ENCODE measurements at places on chromosomes 3 and 15. TPM values are rescaled to one million over a fixed set of nuclear protein-coding genes. Genes with fewer than 3 reads are reported as not detected.
A peak's percentile ranks its signal among the peaks of the same experiment; 100 is the strongest.

ALDH1A2 gene
- total RNA-seq: 8.2 TPM

KIF7 gene
- 10.3 TPM for total RNA-seq

FMN1 gene
- total RNA-seq: 32.5 TPM

CLDN16 gene
- total RNA-seq: not detected

GCNT3 gene
- 1.5 TPM for total RNA-seq

KCNMB3 gene
- 4.7 TPM for total RNA-seq

TRH gene
- not detected for total RNA-seq

SEC11A gene
- 91.2 TPM for total RNA-seq

TRAT1 gene
- total RNA-seq: not detected

DUOXA2 gene
- not detected for total RNA-seq

DNA sequence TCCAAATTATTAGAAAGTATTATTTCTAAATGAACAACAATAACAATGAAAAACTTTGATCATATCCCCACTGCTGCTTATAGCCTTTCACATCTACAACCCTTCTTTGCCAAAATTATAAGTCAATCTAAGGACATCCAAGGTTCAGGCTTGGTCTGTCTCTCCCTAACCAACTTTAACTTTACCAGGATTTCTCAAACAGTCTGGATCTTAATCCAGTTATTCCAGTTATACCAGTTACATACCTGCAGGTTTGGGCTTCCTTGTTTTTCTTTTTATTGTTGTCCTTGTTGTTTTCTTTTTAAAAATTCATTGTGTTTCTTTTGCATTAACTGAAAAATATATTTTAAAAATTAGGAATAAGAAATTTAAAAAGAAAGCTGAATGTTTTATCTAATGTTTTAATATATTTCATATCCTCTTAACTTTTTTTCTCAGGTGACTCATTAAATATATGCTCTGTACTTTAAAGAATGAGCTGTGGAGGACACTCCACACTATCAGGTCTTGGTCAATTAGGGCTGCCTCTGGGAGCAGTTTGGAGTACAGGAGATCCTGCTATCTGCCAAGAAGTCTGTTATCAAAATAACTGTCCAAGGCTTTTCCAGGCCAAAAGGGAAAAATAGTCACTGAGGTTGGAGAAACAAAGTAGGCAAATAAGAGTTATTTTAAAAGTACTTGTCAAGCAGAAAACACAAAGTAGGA, 421.4 kb downstream of the EPHA6 start:
- no peak for DNase-seq

- DNase-seq: no peak
Measured at GRCh38 chr3:5022966-5023776, 43.9 kb downstream of the BHLHE40 start.

- no peak for DNase-seq
Measured at GRCh38 chr3:66186545-66186944, 34.3 kb upstream of the SLC25A26 start.

DNA sequence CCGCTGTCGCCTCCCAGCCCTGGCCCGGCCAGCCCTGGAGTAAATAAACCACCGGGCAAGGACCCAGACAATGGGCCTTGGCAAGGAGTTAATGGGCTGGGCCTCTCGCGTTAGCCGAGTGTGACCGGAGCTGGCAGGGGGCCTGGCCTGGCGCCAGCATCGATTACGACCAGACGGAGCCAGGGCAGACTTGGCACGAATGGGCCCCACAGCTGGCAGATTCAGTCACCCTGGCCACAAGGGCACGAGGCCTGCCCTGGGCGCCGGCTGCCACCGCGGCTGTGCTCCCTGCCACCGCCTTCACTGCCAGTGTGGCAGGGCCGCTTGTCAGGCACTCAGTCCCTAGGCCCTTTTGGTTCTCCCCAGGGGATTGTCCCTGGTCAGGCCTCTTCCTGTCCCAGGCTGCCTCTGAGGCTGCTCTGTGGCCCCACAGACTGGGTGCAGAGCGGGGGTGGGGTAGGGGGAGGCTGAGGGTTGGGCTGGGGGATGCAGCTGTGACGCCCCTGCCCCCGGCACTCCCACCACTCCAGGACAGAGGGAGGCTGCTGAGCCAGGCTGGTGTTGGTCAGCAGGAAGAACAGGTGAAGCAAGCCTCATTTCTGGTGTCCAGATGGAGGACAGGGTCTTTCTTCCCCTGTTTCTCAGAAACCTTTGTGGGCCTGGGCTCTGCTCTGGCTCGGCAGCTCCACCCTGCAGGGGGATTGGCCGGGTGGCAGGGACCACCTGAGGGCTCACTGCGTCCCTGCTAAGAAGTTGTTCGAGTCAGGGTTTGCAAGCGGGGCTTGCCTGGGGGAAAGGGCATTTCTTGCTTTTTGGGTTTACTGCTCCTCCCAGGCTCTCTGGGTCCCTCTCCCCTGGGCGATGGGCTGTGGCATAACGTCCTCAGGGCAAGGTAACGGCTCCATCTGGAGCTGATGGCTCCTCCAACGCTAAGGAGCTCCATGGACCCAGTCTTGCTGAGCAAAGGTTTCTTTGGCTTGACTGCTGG, 30.5 kb upstream of the SRP14 start:
- peak; percentile 95 for DNase-seq

- DNase-seq: no peak
Measured at GRCh38 chr3:158395421-158395820, 175.6 kb upstream of the MLF1 start.

GRCh38 chr3:48694610-48695392, 9.1 kb upstream of the NCKIPSD start:
- DNase-seq: peak; percentile 71

DNA sequence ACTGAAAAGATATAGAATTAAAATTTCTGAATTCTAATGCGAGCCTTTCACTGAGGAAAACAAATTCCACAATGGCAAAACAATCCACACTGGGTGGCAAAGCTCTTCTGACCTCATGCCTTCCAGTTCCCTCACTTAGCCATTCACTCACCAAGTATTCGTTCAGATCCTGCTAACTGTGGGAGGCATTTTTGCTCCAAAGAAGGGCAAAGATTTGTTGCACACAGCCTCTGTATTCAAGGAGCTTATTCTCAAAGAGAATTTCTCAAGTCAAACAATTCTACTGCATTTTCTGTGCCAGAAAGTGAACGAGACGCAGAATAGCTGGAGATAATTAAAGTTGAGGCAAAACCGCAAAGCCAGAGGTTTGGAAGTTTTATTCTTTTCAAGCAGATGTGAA, 77.3 kb downstream of the CPNE4 start:
- no peak for DNase-seq

DNA sequence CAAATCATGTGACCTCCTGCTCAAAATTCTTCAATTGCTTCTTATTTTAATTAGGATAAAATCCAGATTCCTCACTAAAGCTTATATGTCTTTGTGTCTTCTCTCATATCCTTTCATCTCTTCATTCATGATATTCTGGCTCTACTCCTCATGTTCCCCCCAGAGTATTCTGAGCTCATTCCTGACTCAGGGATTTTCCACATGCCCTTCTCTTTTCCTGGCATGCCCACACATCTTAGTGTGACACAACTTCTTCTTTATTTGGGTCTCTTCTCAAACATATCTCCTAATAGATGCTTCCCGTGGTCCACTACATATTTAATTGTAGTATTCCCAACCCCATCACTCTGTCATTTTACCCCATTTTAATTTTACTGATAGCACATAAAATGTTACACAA, 15.2 kb upstream of the MBNL1 start:
- no peak for DNase-seq

DNA sequence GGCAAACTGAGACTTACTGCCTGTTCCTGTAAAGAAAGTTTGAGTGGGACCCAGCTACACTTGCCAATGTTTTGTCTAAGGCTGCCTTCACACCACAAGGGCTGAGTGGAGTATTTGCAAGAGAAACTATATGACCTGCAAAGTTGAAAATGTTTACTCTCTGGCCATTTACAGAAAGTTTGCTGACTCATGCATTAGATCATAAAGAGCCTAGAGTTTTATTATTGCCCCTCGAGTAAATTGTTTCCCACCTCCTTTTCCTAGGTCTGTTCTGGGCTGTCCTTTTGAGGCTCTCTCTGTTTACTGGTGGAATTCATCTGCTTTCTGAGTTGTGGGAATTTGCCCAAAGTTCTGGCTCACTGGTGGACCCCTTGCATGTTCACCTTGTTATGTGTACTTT, 6.7 kb upstream of the PROK2 start:
- DNase-seq: no peak

GRCh38 chr3:24487325-24488262, 7.1 kb downstream of the THRB start:
- no peak for DNase-seq

- DNase-seq: no peak
Measured at GRCh38 chr3:138355071-138355470, 6.7 kb downstream of the MRAS start.

GRCh38 chr3:124620600-124621063, 109.6 kb upstream of the UMPS start:
- no peak for DNase-seq

DNA sequence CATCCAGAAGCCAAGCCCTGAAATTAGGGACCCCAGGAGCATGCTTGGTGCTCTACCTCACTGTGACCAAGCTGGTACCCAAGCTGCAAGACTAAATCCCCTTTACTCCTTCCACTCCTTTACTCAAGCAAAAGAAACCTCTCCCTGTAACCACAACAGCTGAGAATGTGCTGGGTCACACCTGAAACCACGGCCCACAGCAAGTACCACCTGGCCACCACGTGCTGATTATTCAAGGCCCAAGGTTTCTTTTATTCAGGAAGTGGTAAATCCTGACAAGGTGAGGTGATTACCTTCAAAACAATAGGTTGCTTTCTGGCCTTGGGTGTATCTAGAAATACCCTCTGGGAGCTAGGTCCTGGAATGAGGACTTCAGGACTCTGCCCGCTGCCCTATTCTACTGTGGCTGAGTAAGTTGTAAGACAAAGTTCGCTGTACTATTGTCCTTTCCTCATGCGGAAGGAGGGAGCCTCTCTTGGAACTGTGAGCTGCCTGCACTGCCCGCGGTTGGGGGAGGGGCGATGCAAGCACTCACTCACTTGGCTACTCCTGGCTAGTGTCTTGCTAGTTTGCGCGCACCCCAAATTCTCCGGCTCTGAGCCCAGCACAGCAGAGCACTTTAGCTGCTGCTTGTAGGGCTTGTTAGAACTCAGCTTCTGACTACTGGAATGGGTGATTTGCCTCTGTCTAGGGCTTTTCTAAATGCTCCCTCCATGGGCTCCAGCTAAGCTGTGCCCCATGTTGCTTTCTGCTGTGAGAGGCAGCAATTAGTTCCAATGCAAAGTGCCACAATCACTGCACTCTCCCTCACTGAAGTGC, 487.1 kb upstream of the CNTN3 start:
- no peak for DNase-seq

- DNase-seq: no peak
Measured at GRCh38 chr3:39021465-39022285, 30.1 kb downstream of the SCN11A start.

- no peak for DNase-seq
Measured at GRCh38 chr3:152021951-152022461, 148.6 kb downstream of the SUCNR1 start.

DNA sequence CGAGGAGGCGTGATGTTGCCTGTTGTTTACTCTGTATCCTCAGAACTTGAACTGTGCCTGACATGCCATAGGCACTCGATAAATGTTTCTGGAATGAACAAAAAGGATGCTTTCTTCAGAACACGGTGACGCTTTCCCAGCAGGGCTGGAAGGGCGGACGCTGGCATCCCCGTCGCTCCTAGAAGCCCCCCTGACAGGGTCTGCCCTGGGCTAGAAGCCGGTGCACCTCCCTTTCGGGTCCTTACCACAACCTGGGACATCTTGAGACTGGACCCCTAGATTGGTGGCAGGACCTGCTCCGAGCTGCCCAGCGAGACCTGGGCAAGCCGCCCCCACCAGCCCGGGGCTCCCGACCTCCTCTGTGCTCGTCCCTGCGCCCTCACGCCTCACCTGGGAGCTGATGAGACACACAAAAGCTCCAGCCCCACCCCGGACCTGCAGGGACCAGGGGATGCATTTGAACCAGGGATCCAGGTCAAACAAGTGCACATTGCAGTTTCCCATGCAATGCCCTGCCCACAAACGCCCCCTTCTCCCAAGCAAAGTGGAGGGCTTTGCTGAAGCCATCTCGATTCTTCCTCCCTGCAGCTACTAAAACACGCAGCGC, 131.2 kb upstream of the MEF2A start:
- no peak for DNase-seq

GRCh38 chr3:154893813-154894212, 186.3 kb upstream of the MME start:
- DNase-seq: no peak

- no peak for DNase-seq
Measured at GRCh38 chr15:68816795-68817303, 3.8 kb downstream of the ANP32A start.

DNA sequence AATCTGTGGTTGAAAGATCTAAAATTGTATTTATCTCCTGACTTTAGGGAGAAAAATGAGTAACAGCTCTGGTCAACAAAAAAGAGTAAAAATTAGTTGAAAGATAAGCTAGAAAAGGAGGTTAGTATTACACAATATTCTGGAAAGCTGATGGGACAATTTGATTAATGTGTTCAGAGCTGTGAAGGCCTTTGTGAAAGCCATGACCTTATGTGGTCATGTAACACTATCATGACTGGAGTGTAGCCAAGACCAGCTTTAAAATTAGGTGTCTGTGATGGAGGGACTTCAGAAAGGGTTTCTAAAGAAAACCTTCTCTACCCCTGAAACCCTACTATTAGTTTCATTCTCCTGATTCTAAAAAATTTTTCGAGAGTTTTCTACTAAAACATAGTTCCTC, 127.2 kb downstream of the NFKBIZ start:
- no peak for DNase-seq

GRCh38 chr3:150755902-150756301, 7.1 kb downstream of the SIAH2 start:
- no peak for DNase-seq

DNA sequence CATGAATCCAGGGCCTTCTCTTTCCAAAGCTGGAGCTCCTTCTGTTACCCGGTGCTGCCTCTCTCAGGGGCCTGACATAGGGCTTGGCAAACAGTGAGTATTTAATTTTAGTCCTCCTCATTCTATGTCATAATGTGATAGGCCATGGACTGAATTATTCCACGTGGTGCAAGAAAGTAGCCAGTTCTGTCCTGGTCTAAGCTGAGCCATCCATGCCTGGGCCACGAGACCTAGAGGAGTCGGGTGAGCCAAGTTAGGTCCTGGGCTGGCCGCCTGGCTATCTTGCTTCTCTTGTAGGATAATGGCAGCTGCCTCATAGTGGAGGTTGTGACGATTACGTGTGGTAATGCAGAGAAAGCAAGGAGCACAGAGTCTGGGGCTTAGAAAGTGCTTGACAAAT, 170.6 kb downstream of the FAM43A start:
- no peak for DNase-seq

DNA sequence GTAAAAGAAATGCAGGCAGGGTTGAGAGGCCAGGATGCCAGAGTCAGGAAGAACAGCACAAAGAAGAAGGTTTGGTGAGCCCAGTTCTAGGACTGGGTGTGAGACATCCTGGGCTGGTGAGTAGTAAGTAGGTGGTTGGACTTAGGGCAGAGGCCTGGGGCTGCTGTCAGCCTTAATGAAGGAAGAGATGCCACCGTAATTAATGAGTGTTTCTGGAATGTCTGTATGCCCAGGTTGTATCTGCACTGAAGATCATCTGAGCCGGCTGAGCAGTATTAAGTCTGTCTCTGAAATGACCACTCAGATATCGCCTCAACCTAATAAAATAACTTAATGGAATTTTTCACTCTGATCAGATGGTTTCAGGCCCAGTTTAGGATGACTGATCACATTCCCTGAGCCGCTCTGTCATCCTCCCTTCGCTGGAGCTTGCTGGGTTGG, 532.9 kb upstream of the IL12A start:
- no peak for DNase-seq

GRCh38 chr15:83318861-83319415, 34.5 kb upstream of the BNC1 start:
- no peak for DNase-seq

GRCh38 chr3:177713928-177714900, 516.9 kb upstream of the TBL1XR1 start:
- no peak for DNase-seq

Data from prostate gland (tissue), 2 donors.